ENCODE measurements at places on chromosomes 4 and X.

GRCh38 chr4:145734576-145735346 is 54.8 kb downstream of the C4orf51 start:
- no peak for DNase-seq

- no peak for DNase-seq
Observed at GRCh38 chr4:186798951-186799659, 75.4 kb upstream of the FAT1 start.

- DNase-seq: no peak
Observed at GRCh38 chr4:151866592-151866918, 105.7 kb upstream of the GATB start.

DNA sequence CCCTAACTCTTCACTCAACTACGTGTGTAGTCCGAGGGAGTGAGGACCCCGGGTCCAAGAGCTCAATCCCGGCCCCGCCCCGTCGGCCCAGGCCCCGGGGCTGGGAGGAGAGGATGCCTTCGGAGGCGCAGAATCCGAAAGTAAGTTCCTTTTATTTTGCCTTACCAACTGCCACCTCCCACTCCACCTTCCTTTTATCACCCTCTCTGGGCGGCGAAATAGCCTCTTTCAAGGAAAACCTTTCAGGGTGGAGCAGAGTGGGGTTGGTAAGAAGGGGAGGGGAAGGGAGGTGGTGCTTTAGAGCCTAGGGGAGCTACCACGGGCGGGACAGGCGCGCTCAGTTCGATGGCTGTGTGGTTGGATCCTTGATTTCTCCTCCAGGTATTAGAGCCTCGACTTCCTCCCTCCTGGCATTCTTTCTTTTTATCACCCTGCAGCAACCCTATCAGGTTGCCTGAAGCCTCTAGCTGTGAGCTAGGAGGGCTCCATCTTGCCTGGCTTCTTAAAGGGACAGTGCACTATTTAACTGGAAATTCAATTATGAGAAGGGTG is 191.2 kb downstream of the RRAGB start:
- DNase-seq: peak; percentile 4

- no peak for DNase-seq
Observed at GRCh38 chrX:16033331-16033730, 90.0 kb upstream of the GRPR start.

- no peak for DNase-seq
Observed at GRCh38 chrX:16585486-16586376, 64.2 kb upstream of the S100G start.

- no peak for DNase-seq
Observed at GRCh38 chr4:20393486-20394100, 141.9 kb downstream of the SLIT2 start.

DNA sequence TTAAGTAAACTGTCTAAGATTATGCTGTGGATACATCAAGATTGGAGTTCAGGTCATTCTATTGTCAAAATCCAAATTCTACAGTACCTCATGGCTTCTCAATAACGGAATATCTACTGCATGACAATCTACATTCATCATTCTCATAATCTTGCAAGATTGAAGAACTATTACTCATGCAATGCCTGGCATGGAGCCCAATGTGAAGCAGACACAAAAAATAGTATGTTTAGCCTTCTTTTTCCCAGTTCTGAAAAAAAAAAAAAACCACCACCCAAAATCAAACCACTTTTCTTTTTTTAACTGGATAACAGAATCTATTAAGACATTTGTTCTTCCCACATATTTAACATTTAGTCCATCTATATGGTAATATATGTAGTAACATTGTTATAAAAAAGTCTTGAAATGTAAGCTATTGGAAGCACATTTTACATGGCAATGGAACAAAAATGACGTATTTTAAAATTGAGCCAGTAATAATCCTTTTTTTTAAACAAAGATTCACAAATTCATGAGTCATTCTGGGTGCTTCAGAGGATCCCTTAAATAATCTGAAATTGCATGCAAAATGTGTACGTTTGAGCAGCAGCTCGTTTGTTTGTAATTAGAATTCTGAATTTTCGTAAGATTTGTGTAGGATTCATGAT is 232.2 kb upstream of the FMR1 start:
- DNase-seq: no peak

GRCh38 chr4:39255266-39255665 is 72.9 kb downstream of the WDR19 start:
- no peak for DNase-seq

GRCh38 chrX:118480172-118480571 is 15.4 kb upstream of the DOCK11 start:
- no peak for DNase-seq

GRCh38 chr4:72553540-72554337 is 15.3 kb downstream of the ADAMTS3 start:
- no peak for DNase-seq

DNA sequence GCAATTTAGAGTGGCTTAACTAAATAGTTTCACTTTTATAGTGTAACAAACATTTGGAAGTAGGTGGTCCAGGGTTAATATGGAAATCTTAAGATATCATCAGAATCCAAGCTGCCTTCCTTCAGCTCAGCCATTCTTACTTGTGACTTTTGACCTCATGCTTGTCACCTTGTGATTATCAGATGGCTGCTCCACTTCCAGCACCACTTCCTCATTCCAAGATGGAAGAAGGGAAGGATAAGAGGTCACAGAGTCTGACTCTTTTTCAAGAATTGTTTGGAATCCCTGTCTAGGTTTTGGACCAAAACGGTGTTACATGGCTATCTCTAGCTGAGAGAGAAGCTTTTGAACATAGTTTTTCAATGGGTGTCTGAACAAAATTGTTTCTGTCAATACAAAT is 39.9 kb downstream of the MTTP start:
- DNase-seq: no peak

GRCh38 chrX:23386726-23387125 is 52.1 kb downstream of the PTCHD1 start:
- DNase-seq: no peak

DNA sequence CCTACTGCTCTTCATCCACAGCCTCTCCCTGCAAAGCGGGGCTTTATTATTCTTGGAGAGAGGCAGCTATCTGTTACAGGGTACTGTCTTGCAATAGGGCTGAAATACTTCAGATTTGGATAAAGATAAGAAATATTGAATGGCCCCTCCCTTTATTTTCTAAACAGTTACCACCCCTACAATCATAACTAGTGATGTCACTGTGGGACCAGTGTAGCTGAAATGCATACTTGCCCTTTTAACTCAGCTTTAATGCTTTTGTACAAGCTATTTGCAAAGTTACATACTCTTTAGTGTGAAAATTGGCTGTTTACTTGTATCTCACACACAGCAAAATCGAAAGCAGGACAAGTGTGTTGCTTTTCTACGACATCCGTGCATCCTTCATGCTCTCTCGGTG is 261.7 kb upstream of the GATB start:
- no peak for DNase-seq

GRCh38 chrX:49040376-49040955 is 2.7 kb downstream of the TFE3 start:
- no peak for DNase-seq

DNA sequence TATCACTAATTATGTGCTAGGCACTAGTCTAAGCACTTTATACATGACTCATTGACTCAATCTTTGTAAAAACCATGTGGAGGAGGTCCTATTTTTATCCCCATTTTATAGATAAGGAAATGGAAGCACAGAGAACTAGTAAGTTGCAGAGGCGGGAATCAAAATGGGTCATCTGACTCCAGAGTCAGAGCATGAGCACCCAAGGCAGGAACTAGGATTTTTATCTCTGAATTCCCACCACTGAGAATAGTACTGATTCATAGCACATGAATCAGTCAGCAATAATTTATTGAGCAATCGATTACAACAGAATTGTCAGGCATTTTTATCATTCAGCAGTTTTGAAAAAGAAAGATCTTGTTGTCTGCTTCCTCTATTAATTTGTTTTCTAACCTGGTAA is 19.3 kb downstream of the SCARB2 start:
- no peak for DNase-seq

- no peak for DNase-seq
Observed at GRCh38 chr4:52989865-52990264, 127.7 kb downstream of the RASL11B start.

GRCh38 chrX:12741416-12741815 is 49.8 kb upstream of the PRPS2 start:
- no peak for DNase-seq

DNA sequence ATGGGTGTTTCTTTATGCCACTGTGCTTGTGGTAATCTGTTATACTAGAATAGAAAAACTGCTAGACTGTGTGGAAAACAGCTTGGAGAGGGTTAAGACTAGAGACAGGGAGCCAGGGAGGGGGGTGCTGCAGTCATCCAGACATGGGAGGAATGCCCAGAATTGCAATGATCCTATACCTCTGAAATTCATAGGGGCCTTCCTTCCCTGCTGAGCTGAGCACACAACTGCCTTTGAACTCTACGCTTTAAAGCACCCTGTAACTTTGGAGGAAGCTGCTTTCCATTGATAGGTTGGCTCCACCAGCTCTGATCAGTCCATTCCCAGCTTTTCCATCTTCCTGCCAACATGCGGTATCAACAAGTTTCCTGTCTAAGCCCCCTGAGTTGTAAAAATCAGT is 155.9 kb upstream of the RASGEF1B start:
- DNase-seq: no peak

DNA sequence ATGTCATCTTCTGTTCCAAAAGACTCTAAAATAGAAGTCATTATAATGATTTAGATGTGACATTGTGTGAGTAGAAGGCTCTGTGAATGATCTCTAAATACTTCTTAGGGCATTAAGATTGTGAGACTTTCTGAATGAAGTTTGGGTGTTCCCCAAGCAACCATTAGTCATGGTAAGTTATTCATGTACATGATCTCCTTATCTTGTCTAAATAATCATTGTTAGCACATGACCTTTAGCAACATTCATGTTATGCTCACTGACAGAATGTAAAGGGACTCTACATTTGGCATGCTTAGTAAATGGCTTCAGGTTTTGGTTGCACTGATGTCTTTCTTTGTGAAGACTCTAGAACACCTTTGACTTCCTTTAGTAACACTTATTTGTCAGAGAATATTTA is 140.8 kb upstream of the AGA start:
- DNase-seq: no peak

- no peak for DNase-seq
Observed at GRCh38 chrX:150871341-150871811, 27.1 kb downstream of the CD99L2 start.

GRCh38 chr4:7984286-7984925 is 44.7 kb upstream of the AFAP1 start:
- no peak for DNase-seq

DNA sequence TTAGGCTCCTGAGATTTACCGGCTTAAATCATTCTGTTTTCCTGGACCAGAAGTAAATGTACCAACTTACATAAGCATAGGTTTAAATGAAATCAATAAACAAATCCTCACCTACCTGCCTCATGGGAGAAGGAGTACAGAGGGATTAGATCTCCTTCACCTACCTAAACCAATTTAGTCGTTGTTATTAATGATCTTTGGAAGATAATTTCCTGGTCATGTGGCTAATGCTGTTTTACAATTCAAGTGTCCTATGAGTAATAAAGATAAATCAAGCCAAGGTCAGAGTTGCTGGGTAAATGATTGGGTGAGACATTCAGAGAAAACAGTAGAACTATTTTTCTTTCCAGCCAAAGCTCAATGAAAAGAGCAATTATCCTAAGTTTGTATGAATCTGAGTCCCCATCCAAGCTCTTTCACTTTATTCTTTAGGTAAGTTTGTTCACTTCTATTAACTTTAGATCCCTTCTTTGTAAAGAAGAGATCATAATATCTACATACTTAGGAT is 423.0 kb upstream of the FAM241A start:
- DNase-seq: no peak

DNA sequence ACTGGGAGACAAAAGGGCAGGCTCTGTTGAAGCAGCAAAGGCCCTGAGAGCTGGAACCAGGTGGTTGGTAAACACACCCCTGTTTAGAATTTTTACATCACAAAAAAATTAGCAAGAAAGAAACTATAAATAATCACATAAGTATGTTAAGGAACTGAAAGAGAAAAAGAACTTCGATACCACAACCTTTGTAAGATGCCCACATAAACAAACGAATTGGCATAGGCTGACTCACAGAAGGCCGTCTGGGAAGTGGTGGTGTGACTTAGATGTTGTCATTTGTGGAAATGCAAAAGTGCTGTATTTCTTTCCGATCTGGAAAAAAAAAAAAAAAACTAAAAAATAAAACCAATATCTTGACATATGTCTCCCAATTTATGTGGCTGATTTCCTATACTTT is 235.1 kb downstream of the USP46 start:
- DNase-seq: no peak

- no peak for DNase-seq
Observed at GRCh38 chr4:55866290-55866907, 13.0 kb downstream of the EXOC1 start.

- DNase-seq: no peak
Observed at GRCh38 chrX:33001107-33001506, 210.2 kb downstream of the DMD start.

DNA sequence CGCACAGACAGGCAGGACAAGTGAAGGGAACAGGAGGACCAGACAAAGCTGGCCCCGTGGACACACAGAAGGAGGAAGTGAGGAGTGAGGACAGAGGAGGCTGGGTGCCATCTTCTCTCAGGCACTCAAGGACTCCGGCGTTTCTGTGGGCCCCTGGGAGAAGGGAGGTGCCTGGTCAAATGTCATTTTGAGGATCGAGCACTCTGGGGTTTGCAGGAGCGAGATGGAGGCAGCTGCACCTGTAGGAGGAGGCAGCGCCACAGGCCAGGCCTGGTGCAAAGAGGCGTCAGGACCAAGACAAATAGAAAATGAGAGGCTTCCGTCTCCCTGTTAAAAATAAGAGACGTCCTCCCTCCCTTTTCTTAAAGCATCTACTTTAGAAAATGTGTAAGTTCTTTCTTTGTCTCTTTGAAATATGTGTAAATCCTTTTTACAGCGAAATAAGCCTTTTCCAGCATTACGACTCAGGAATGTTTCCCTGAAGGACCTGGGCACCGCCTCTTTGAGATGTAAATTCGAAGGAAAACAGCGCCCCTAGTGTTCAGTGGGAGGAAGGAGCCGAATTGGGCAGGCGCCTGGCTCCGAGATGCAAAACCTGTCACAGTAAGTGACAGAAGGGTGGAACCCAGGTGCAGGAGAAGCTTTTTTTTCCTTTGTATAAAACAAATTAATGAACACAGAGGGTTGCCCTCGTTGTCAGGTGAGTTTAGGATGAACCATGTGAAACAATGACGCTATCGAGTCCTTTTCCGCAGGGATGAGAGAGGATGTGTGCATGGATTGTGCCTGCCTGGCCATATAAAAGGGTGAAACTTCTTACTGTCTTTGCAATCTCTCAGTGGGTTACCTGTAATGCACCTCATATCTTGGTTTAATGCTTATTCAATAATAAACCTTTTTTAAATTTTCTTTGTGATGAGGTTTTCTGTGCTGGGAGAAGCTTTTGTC is 1.4 kb upstream of the C4orf50 start:
- no peak for DNase-seq

- DNase-seq: peak; percentile 66
Observed at GRCh38 chrX:153818571-153819383, 11.6 kb downstream of the PDZD4 start.
